ENCODE measurements at places on chromosomes 16 and 17.

DNA sequence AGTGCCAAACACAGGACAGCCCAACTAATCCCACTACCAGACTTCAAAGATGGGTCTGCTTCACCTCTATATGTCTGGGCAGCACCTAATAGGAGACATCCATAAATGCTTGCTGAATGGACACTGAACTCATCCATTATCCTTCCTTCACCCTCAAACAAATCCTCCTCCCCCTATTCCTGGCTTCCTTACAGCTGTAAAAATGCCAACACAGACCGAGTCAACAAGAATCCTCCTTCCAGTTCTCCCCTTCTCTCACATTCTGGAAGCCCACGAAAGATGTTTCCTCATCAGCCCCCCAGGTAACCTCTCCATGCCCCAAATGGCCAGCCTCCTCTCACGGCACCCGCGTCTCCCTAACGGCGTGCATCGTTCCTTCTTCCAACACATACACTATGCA is 12.3 kb downstream of the PELP1 start:
- DNase-seq, result peak; percentile 14

- no peak for DNase-seq
Measured at GRCh38 chr17:44910231-44911106, 4.8 kb downstream of the GFAP start.

GRCh38 chr17:68054296-68054900 is 18.9 kb downstream of the KPNA2 start:
- peak; percentile 85 for DNase-seq

DNA sequence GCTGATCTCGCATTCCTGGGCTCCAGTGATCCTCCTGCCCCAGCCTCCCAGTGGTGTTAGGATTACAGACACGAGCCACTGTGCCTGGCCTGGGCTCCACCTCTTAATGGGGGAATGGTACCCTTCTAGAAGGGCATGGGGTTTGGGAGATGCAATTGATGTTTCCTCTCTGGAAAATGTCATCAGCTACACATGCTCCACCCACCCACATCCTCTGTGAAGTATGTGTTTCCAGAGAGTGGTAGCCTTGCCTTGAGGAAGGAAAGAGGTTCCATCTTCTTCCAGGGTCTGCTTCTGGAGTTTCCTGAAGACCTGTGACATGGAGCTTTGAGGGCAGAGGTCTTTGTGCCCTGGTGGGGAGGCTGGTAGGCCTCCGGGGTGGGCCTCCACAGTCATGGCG is 45.2 kb upstream of the GSE1 start:
- DNase-seq, result no peak

DNA sequence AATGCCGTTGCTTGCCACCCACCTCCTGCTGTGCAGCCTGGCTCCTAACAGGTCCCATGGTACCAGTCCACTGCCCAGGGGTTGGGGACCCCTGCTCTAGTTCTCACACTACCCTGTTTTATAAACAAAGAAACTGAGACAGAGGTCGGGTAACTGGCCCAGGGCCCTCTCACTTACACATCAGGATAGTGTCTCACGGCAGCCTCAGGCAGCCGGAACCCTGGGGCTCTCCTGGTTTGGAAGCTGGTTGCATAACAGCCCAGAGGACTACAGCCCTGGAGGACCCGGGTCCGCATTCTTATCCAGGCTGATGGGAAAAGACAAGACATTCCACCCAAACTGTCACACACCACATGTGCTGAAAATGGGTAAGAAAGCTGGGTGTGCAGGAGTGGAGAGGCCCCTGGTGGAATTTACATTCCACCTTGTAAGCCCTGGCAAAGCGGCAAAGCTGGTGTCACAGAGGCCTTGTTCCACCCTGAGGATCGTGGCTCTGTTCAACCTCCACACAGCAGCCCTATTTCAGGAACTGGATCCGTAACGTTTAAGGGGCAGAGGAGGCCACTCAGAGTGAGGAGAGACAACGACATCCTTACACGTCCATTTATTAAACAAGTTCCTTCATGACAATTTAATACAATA is 9.8 kb downstream of the CMTM3 start:
- no peak for DNase-seq

DNA sequence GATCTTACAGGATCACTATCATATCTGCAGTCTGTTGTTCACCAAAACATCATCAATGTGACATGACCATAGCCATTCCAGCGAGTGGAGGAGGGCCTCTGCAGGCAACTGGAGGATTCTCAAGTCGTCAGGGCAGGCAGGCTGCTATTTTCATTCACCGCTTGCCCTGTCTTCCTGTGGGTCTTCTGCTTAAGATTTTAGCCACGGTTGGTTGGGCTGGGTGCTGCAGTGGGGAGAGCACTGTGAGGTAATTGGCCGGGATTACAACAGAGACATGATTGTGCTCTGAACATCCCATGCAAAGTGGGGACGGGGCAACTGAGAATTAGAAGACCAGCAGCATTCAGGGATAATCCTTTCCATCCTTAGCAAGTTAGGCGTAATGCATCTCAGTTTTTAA is 245.9 kb downstream of the CPPED1 start:
- DNase-seq, result no peak

DNA sequence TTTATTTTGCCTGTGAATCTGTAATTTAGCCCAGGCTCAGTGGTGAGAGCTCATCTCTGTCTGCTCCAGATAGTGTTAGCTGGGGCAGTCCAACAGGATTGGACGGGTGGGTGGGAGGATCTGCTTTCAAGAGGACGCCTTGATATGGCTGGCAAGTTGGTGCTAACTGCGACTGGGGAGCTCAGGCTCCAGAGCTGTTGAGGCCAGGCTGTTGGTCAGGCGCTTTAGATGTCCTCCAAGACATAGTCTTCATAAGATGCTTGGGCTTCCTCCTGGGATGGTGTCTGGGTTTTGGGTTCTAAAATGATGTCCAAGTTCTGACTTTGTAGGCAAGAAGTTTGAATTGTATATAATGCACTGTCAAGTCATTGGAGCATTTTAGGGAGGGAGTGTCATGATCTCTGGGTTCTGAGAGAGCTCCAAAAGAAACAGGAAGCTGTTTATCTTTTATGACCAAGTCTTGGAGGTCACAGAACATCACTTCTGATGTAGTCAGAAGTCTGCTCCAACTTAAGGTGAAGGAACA is 12.8 kb upstream of the PCTP start:
- DNase-seq, result no peak

DNA sequence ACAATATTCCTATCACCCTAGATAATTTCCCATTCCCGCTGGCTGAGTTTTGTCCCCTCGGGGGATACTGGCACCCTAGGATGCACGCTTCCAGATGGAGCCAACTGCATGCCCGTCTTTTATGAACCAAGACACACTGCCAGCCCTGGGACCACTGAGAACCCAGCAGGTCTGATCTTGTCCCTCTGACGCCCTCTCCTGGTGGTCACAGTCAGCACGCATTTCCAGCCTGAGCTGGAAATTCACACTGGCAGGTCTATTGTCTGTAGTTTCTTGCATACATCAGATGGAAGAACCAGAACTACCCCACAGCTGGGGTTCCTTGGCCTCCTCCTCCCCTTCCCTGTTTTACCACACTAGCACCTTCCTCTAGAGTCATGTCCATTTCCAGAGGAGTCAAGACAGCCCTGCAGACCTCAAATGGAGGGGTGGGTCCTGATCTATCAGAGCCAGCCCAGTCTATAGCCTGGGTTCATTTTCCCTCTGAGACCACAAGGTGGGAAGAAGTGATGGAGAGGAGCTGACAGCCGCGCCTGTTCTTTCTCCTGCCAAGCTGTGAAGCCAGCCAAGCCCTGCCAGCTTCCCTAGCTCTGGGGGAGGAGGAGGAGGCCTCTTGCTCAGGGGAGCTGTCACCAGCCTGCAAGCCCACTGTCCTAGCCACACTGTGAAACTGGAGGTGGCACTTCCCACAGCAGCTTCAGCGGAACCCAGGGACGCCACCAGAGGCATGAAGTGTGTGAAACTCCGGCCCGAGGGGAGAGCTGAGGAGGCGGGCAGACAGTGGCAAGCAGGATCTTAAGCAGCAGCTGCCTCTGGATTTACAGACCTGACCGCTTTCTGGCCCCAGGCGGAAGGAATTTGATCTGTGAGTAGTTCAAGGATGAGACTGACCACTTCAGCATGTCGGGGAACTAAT is 29.3 kb downstream of the MXRA7 start:
- DNase-seq, result peak; percentile 84

GRCh38 chr16:25158401-25158800 is 46.9 kb downstream of the LCMT1 start:
- no peak for DNase-seq

- DNase-seq, result no peak
Measured at GRCh38 chr17:51401279-51401678, 140.9 kb downstream of the UTP18 start.

GRCh38 chr17:79090443-79091225 is 16.0 kb downstream of the ENGASE start:
- peak; percentile 22 for DNase-seq

DNA sequence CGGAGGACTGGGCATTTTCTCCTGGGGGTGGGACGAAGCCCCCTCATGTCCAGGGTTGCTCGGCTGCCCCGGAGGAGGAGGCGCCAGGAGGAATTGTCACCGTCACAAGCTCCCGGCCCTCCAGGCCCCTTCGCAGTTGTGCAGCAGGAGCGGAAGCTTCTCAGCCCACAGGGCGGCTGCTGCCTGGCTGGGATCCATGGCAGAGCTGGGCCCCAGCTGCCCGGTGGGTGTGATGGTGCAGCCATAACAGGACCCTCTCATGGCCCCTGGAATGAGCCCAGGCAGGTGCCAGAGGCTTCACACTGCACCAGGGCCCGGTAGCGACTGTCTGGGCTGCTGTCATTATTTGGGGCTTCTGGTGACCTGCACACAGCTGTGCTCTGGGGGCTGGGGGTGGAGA is 54.9 kb upstream of the GNG13 start:
- no peak for DNase-seq

- DNase-seq, result no peak
Measured at GRCh38 chr17:74147966-74148365, 55.5 kb upstream of the RPL38 start.

GRCh38 chr17:80105762-80106161 is 4.4 kb downstream of the GAA start:
- peak; percentile 17 for DNase-seq

- peak; percentile 54 for DNase-seq
Measured at GRCh38 chr17:15269780-15270089, 4.6 kb upstream of the PMP22 start.

- peak; percentile 71 for DNase-seq
Measured at GRCh38 chr16:720990-721764, at the start of gene ANTKMT. ANTKMT (plus strand) TSS chr16:721146; CDS start chr16:721275, 129 bp downstream.

Measured in fibroblast of pulmonary artery (primary cell).